Gastroesophageal sphincter (tissue), 4 donors: ENCODE measurements at places on chromosomes 7 and 10. TPM values are rescaled to one million over a fixed set of nuclear protein-coding genes. Genes with fewer than 3 reads are reported as not detected.

DNA sequence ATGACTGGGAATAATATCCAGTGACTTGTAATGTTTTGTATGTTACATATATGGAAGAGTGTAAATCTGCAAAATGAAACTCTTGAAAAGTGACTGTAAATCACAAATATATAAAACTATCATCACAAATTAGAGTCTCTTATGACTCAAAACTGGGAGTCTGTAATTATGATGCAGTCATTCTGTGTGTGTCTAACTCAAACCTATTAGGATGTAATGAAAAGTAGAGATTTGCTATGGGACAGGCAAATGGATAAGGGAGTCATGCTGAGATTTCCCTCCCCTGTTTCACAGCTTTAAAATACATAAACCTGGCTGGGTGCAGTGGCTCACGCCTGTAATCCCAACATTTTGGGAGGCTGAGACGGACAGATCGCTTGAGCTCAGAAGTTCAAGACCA lies 8.6 kb upstream of the HKDC1 start:
- ATAC-seq: no peak

DNA sequence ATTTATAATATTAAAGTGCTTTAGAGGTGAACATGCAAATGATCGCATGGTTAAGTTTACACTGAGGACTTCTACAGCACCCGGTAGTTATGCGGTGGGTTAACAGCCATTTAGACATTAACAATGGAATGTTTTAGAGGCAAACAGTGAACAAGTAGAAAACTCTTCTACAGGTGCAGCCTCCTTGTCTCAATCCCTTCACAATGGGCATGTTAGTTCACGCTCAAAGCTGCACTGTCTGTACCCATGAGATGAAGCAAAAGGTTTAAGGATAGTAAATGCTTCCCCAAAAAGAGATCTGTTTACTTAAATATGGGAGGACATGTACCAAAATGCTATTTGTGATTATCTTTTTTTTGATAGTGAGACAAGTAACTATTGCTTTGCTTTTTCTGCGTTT lies 25.1 kb downstream of the PUS7 start:
- ATAC-seq: no peak

- ATAC-seq: peak; percentile 52
Observed at GRCh38 chr10:119412244-119413092, 130.1 kb downstream of the RGS10 start.

- ATAC-seq: no peak
Observed at GRCh38 chr7:78939669-78940068, 513.8 kb downstream of the MAGI2 start.

DNA sequence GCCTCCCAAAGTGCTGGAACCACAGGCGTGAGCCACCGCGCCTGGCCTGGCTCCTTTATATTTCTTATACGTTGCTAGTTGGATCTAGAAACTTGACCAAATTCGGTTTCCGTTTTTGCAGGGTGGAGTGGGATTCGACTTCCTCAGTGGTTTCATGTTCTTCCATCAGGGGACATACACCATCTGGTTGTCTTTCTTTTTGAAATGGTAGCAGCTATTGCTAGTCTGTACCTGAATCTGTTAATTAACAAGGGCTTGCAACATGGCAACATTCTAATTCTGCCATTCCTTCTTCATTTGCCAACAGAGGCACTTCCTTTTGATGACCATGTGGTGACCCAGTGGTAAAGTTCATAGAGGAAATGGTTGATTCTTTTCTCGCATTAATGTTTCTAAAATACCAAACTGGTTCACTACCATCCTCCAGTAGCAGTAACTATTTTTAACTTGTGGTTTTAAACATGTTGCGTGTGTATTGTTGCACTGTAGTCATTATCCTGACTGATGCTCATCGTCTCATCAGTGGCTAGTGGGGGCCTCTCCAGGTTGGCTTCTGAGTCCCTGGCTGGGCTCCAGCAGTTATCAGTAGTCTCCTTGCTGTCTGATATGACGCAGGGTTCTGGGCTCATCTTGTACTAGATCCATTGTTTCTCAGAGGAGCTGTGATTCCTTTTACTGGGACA lies 159.2 kb downstream of the RGS10 start:
- ATAC-seq: no peak

DNA sequence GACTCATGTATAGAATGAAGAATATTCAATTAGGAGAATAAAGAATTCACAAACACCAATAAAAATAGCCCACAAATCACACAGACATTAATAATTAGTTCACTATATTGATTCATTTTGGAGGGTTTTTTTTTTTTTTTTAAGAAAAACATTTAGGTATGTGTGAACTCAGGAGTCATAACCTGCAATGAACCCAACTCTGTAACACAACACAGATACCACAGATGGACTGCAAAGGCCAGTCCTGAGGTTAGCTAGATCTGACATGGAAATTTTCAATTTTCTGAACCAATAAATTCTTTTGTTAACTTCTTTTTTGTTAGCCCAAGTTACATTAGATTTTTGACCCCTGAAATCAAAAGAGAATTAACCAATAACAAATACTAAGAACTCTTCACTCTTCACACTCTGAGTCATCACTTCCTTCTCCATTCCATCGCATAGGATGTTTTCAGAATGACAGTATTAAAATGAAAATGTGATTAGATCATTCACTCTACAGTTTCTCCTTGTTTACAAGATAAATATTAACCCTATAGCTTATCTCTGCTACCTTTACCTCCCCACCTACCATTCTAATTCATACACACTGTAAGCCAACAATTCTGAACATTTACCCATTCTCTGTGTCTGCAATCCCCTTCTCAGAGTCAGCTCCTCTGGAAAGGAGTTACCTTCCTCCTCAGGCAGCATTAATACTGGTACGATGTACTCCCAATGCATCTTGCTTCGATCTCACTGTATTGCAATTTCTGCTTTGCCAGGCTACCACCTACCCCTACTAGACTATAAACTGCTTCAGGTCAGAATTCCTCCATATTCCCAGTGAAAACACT lies 141.5 kb downstream of the LRRN3 start:
- ATAC-seq: no peak

DNA sequence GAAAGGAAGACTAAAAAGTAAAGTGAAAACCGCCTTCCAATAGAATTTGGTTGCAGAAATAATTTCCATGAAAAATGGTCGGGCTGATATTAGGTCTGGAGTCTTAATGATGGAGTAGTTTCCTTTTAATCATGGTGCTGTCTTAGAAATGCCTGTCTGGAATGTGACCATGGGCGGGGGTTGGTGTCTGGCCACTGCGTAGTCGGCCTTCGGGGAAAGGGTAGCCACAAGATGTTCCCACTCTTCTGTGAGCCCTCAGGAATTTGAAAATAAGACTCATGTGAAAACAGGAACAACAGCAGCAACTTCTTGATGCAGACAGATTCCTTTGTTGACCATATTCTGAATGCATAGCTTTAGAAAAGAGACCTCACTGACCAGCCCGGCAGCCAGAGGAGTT lies 176.8 kb downstream of the KIAA1217 start:
- ATAC-seq: no peak

DNA sequence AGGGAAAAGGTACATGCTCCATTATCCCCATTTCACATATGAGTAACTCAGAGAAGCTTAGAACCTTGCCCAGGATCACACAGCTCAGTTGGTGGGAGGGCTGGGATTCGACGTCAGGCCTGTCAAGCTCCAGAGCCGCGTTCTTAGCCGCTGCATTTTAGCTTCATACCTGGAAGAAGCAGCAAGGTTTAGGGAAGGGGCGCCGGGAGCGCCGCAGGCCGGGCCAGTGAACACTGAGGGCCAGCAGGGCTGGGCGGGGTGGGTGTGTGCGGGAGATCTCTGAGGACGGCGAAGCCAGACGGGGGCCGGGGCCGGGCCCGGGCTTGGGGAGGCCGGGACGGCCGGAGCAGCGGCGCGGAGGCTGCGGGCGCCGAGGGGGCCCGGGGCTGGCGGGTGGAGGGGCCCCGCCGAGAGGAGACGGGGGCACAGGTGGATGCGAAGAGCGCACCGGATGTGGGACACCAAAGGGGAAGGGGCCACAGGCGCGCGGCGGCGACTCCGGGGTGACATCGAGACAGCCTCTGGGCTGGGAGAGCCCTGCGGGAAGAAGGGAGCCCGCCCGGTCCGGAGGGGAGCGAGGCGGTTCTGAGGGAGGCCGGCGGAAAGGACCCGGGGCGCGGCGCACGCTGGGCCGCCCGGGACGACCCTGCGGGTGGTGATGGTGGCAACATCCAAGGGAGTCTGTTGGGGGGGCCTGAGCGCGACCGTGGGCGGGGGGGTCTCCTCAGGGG lies 498 bp downstream of the NDST2 start:
- ATAC-seq: peak; percentile 41

DNA sequence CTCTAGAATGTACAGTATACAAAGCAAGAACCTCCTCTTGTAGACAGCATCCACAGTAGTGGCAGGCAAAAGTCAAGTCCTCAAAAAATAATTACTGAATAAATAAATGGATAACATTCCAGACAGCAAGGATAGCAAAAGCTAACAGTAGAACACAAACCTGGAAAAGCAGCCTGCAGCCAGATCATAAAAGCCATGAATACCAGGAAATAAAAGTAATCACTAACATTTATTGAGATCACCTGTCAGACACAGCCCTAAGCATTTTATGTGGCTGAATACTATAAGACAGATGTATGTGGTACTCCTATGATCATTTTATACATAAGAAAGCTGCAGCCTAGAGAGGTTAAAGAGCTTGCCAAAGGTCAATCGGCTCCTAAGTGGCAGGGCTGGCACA lies 34.0 kb downstream of the CUL2 start:
- no peak for ATAC-seq

DNA sequence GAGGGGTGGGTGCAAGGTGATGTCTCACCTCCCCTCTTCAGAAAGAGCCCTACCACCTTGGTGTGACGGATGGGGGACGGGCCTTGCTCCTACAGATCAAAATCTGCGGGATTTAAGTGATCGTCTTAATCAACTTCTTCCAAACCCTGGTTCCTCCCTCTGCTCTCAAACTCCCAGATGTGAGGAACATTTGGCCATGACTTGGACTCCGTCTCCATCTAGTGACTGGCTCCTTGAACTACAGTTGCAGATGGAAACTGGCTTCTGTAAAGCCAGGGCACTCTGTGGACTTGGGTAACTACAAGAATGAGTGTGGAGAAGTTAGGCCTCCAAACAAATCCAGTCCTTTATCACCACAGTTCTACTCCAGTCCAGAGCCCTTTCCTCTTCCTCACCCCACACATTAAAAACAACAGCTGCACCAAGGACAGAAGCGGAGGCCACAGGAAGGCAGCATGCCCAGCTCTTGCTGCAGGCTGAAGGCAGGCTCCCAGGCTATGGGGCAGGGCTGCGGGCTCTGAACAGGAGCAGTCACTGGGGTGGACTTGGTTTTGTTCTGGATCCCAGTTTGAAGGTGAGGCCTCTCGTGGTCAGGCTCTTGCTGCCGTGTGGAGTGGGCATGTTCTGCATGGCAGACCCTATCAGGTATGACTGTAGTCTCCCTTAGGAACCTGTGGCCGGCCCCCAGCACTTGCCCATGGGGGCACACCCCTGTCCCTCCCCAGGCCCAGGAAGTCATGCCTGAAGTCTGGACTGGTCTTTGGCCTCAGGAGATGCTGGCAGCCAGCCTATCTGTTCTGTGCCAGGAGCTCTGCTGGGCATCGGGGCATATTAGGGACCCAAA lies 79.4 kb downstream of the VWC2 start:
- ATAC-seq: peak; percentile 33

DNA sequence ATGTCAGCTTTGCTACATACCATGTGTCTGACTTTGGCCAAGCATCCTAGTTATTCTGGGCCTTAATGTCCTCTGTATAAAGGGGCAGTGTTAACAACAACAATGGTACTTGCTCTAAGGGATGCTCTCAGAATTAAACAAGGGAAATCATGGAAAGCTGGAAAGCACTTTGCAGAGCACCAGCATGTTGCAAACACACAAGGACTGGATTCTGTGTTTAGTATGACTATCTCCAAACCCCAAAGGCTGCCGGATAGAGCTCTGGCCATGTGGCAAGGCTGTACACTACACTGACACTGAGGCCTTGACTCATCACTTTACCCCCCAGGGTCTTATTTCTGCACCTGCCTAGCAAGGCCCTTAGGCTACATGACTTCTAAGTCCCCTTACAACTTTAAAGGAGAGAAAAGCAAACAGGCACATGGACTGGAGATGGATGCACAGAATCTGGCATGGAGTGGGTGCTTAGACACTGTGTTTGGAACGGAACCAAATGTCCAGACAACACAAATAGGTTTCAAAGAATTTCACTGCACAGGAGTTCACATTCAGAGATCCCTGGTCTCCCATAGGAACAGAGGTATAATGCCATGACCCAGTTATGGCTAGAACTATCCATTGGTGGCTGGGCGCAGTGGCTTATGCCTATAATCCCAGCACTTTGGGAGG lies 74.6 kb downstream of the FAM13C start:
- no peak for ATAC-seq

DNA sequence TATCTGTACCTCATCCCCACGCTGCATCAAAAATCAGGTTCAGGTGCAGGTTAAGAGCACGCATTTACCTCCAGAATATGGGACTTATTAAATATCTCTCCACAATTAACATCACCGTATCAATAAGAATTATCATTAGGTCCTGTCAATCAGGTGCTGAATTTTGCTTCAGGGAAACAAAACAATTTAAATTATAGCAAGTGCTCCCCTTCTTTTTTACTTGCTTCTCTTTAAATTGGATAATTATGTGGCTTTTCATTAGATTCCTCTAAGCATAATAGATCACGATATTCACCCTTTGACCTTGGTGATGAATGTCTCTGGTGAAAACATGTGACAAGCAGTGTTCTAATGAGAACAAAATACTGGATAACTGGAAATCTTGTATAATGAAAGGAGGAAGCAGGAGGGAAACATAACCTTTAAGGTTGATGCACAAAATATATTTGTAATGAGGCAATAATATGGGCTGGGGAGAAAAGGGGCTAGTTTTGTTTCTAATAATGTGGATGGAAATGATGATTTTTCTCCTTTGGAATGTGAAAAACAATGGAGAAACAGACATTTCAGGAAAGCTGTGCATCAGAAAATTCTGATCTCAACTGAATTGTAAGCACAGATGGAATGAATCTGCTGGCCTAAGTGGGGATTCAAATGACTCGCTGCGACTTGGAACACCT lies 166.9 kb downstream of the SNX10 start:
- no peak for ATAC-seq

GRCh38 chr7:95919556-95919955 lies 147.2 kb downstream of the DYNC1I1 start:
- no peak for ATAC-seq

DNA sequence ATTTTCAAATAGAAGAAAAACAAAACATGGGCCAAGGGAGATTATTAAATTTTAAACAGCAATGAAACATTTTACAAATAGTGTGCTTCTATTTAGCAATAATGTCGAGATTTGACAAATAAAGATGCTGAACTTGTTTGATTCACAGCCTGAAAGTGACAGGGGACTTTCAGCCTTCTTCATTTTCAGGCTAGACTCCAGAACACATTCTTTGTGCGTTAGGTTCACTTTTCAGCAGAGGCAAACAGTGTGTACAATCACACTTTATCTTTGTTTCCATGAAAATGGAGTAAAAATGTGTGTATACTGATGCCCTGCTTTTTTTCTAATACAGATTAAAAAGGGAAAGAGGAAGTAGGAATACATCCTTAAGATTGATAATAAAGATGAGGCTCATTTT lies 35.6 kb downstream of the FAM171A1 start:
- ATAC-seq: no peak

The PRLHR gene
- 0.13 TPM for total RNA-seq

The TMEM140 gene
- total RNA-seq: 12.8 TPM

The PCLO gene
- 1.9 TPM for total RNA-seq
